ENCODE measurements at places on chromosomes 6 and 20.

GRCh38 chr20:38764567-38765318 lies 16.5 kb downstream of the ACTR5 start:
- peak; percentile 63 for DNase-seq

GRCh38 chr6:6596529-6597328 lies 8.2 kb downstream of the LY86 start:
- no peak for DNase-seq

DNA sequence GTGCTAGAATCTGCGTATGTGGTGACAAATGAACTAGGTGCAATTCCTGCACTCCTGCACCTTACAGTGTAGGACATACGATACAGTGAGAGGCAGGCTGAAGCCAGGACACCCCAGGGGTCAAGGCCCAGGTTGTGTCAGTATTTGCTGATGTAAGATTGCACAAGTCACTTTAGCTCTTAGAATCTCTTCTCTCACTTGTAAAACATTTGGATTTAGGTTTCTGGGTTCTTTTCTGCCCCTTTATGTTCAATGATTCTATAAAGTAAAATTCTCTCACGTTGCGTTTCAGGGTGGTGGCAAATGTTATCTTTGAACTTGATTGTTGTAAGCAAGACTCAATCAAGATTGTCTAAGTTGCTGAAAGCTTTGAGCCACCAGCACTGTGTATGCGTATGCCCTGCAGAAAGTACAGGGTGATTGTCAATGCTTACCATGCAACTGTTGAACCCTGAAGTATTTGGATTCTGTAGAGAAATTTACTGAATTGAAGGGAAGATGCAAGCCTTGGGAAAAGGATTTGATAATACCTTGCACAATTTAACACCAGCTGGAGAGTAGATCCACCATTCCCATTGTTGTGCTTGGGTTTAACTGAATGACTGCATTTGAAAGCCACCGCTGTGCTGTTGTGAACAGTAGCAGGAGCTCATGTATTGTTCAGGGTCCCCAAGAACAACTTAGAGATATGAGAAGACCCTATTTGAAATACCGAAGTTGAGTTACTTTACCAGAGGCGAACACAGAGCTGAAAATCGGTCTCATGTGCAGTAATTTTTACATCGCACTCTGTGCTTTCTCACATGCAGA lies 106.1 kb upstream of the CITED2 start:
- no peak for DNase-seq

GRCh38 chr20:24837781-24838450 lies 111.2 kb upstream of the CST7 start:
- no peak for DNase-seq

GRCh38 chr6:38755207-38755606 lies 40.1 kb downstream of the DNAH8 start:
- DNase-seq = no peak

DNA sequence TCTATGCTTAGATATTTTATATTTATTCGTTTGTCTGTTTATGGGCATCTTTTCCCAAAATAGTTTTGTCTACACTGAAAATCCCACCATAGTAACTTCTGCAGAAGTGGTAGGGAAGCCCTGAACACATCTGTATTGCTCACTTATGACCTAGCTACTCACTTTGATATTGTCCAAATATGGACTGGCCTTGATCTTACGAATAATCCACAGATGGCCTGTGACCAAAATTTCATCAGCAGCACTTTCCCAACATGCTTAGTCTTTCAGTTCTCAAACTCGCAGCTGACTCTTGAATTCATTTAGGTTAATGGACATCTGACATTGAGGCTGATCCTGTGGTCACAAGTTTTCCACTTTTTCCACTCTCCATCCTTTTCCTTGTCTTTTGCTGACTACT lies 80.8 kb upstream of the BEND3 start:
- no peak for DNase-seq

- DNase-seq = no peak
Observed at GRCh38 chr6:12286373-12287110, 3.6 kb upstream of the EDN1 start.

- peak; percentile 80 for DNase-seq
Observed at GRCh38 chr6:111601886-111602285, 3.8 kb downstream of the TRAF3IP2 start.

DNA sequence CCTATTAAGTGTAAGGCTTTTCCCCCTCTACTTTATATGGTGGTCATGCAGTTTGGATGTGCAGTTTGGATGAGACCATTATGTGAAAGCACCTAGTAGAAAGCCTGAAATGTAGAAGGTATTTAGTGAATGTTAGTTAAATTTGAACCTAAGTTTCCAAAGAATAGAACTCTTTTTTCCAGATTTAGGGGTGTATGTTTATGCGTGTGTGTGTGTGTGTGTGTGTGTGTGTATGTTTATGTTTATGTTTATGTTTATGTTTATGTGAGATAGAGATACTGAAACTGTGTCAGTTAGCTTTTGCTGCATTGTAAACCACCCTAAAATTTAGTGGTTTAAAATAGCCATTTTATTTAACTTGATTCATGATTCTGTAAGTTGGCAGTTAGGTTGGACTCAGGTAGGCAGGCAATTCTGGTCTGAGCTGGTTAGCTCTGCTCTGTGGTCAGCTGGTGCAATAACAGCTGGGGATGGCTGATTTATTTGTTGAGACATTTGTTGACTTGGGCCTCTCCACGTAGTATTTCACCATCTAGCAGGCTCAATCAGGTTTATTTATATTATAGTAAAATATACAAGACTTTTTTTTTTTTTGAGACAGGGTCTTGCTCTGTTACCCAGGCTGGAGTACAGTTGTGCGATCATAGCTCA lies 54.0 kb downstream of the STK4 start:
- DNase-seq = no peak

DNA sequence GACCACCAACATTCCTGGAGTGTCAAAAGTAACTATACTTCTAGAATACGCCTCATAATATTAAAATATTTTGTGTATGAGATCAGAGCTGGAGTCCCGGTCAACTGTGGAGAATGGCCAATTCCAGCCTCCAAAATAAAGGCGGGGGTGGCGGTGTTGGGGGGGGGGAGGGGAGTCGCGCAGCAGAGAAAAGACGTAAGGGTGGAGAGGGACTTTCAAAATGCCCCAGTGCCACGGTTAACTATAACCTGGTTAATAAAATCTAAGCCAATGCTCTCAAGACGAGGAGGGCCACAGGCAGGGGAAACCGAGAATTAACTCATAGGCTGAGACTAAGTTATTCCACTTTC lies 1.3 kb downstream of the NUP153 start:
- no peak for DNase-seq

- peak; percentile 53 for DNase-seq
Observed at GRCh38 chr6:165987483-165988301, 180.0 kb downstream of the TBXT start.

- peak; percentile 78 for DNase-seq
Observed at GRCh38 chr6:83065511-83066192, at the start of gene UBE3D. TSS of gene UBE3D (minus strand) at chr6:83065841. CDS start at chr6:83065718, 123 bp downstream.

DNA sequence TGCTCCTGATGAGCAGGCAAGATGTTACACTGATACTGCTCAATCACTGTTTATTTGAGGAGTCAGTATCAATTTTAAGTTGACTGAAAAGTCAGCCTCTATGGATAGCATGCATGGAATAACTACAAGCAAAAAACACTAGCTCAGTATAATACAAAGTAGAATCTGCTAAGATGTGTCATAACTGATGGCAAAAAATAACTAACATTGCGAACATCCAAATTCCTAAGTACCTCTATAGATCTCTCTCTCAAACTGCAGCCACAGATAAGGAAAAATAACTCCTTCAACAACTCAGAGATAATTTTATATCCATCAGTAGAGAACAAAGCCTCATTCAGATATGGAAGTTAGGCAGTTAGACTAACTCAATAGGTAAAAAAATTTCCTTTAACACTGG lies 16.3 kb downstream of the HDAC2 start:
- no peak for DNase-seq

- no peak for DNase-seq
Observed at GRCh38 chr6:124991764-124992295, 29.6 kb downstream of the RNF217 start.

GRCh38 chr6:44538807-44539201 lies 151.3 kb downstream of the CDC5L start:
- DNase-seq = no peak

DNA sequence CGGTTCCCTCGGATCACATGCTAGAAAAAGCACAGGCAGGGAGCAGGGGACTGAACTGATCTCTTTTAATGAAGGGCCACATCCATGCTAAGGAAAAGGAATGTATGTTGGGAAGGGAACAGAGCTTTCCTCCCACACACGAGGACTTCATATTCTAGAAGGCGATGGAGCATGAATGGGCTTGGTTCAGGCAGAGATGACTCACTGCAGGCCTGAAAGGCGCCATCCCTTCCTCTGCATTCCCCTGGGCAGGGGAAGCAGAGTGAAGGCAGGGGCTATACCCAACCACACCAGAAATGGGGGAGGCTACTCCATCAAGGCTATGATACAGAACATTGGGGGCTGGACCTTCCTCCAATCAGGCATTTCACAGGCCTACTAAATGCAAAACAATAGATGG lies 30.6 kb downstream of the ELMO2 start:
- no peak for DNase-seq

DNA sequence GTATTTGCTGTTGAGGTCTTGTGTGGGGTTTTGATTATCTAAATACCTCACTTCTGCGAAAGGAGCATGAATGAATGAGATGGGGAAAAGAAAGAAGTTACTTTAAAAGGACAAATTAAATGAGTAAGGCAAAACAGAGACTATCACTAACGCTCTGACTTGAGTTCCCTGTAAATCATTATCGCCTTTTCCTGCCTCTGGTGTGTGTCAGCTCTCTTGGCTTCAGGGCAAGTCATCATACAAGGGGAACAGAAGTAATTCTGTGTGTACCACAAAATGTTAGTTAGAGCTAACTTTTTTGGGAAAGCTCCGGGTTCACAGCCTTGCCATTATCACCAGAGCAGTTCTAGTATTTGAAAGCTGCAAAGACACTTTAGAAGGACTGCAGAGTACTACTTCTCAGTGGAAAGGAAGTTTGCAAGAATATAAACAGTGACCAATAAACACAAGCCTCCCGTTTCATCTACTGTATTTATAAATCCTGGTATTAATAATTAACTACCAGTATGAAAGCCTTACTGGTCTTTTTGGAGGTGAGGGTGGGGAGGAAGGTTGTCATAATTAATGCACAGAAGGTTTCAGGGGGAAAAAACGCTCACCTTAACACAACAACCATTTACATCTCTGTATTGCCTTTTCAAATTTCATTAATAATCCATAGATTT lies 1.2 kb downstream of the DZANK1 start:
- DNase-seq = no peak

GRCh38 chr20:38032585-38033329 lies 499 bp downstream of the TTI1 start:
- DNase-seq = no peak

DNA sequence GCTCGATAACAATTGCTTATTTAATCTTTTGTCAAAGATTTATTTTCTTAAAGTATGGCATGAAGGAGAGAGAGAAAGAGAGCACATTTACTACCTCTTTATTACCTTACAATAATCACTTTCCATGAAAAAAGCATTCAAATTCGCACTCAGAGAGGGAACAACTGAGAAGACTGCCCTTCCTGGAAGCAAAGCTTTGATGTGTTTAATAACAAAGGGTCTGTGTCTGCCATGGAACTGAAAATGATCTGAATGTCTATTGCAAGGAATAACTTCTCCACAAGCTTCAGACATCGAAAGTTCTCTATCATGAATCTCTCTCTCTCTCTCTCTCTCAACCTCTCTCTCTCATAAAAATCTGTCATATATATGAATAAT lies 308.9 kb downstream of the HDGFL1 start:
- no peak for DNase-seq

DNA sequence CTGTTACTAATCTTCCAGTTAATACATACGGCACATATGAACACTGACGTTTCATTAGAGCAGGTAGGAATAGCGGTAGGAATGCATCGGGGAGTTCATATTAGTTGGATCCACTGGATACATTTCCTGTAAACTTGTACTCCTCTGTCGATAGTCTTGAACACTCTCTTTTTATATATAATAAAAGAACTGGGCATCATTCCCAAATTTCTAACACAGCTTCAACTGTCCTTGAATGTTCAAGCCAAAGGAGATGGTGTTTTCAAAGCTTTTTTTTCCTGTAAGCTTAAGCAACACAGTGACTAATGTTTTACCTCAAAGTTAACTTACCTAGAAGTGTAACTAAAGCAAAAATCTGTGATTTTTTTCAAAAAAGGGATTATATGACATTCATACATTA lies 195.3 kb downstream of the UTRN start:
- DNase-seq = no peak

GRCh38 chr20:45918182-45918737 lies 6.3 kb upstream of the PLTP start:
- DNase-seq = no peak

DNA sequence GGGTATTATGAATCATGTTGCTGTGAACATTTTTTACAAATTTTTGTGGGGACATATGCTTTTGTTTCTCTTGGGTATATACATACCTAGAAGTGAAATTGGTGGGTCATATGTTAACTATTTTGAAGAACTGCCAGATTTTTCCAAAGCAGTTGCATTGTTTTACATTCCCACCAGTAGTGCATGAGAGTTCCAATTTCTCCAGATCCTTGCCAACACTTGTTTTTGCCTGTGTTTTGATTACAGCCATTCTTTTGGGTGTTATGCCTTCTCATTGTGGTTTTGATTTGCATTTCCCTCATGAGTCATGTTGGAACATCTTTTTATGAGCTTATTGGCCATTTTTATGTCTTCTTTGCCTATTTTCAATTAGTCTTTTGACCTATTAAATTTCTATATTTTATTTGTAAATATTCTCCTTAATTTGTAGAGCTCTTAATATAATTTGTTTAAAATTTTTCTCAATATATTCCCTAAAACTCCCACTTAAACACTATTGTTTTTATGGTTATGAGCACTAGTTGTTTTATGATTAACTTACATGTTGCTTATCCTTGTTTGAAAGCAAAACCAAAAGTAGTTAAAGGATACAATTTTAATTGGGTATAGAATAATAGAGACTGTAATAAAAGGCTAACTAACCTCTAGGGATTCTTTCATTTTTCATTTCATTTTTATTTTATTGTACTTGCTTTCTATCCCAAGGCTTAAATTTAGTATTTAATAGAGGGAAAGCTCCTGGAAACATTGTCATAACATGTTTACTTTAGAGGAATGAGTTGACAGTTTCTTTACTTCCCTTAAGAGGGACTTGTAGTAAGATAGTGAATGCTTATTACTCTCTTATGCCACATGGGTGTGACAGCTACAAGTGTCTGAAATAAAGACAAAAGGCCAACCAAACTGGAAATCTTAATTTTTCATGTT lies 5.5 kb downstream of the UBR2 start:
- peak; percentile 82 for DNase-seq

GRCh38 chr20:1622450-1622849 lies 2.6 kb upstream of the SIRPB1 start:
- DNase-seq = no peak

- DNase-seq = no peak
Observed at GRCh38 chr6:14058735-14059134, 58.8 kb upstream of the CD83 start.

GRCh38 chr6:130115036-130115435 lies 96.7 kb downstream of the L3MBTL3 start:
- no peak for DNase-seq

- DNase-seq = no peak
Observed at GRCh38 chr6:168410554-168411011, 30.4 kb upstream of the SMOC2 start.

GRCh38 chr6:138450445-138450844 lies 46.4 kb downstream of the HEBP2 start:
- no peak for DNase-seq

- DNase-seq = no peak
Observed at GRCh38 chr20:11457488-11457887, 460.2 kb upstream of the BTBD3 start.

- no peak for DNase-seq
Observed at GRCh38 chr20:29744071-29744470, 1513.4 kb upstream of the DEFB115 start.

GRCh38 chr20:5696011-5696559 lies 54.1 kb upstream of the SHLD1 start:
- peak; percentile 92 for DNase-seq

All from fibroblast of the conjunctiva (primary cell).